ENCODE measurements at places on chromosomes 1 and 21. TPM values are rescaled to one million over a fixed set of nuclear protein-coding genes. Genes with fewer than 3 reads are reported as not detected.

Gene RYR2
- total RNA-seq: not detected

Gene CFHR1
- total RNA-seq: not detected

Gene PPP1R12B
- total RNA-seq: 2.0 TPM

Gene TFF2
- total RNA-seq: 22.9 TPM

Gene SUCO
- 72.0 TPM for total RNA-seq

Gene SUSD4
- total RNA-seq: 5.2 TPM

Gene POGZ
- 77.9 TPM for total RNA-seq

Gene ZSCAN20
- total RNA-seq: 0.84 TPM

Gene CYP2J2
- total RNA-seq: 0.44 TPM

Gene CD2
- not detected for total RNA-seq

Gene HPCAL4
- 0.04 TPM for total RNA-seq

Gene PLD5
- total RNA-seq: not detected
